Stimulated activated CD4-positive, alpha-beta T cell treated with anti-CD3 and anti-CD28 coated beads, Interleukin-2, amount 100 ng/mL, for 48 hours (primary cell): ENCODE measurements at places on chromosomes 1 and 21.
A peak's percentile ranks its signal among the peaks of the same experiment; 100 is the strongest.

DNA sequence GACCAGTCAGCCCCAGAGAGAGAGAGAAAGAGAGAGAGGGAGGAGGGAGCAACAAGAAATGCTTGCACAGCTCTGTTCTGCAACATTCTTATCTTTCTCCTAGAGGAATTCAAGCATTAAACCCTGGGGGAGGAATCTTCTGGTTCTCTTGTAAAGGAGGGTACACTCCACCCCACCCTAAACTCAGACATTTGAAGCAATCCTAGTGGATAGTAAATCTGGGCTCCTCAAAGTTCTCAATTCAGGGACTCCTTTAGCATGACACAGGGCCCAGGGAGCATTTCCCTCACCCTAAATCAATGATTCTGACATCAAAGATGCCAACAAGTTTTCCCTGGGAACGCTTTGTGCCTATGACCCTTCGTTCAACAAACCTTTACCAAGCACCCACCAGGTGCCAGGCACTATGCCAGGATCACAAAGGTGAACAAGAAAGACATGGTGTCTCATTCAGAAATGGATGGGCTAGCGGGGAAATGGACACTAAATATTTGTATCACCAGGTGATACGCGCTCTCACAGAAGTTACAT lies 11.9 kb upstream of the CAPN2 start:
- DNase-seq, result no peak

DNA sequence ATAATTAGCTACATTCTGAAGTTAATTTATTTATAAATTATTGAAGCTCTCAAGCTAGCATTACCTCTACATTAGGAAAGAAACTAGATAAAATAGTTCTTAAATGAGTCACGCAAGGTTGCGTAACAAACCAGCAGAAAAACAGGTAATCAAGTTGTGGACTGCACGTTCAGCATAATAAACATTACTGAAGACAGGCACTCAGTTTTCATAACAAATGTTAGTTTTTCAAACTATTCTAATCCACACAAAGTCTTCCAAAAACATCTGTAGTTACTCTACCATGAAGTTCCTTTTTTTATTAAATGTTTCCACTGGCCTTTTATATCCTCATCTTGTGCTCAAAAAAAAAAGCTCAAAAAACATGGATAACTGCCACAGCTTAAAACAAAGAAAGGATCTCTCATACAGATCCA lies 1.3 kb downstream of the TOR1AIP2 start:
- DNase-seq, result no peak

- no peak for DNase-seq
Observed at GRCh38 chr1:116682641-116683221, 15.2 kb upstream of the IGSF3 start.

DNA sequence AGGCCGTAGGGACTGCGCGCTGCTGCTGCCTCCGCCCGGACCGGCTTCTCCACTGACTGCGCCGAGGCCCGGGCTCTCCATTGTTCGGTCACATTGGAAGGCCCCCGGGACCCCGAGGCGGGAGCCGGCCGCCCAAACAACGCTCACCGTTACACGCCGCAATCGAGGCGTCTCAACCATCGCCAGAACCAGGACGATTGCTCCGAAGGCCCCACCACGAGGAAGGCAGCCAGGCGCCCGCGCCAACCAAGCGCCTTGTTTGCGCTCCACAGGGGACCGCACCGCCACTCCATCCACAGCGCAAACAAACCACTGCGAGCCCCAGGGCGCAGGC lies 595 bp downstream of the GLUL start:
- no peak for DNase-seq

DNA sequence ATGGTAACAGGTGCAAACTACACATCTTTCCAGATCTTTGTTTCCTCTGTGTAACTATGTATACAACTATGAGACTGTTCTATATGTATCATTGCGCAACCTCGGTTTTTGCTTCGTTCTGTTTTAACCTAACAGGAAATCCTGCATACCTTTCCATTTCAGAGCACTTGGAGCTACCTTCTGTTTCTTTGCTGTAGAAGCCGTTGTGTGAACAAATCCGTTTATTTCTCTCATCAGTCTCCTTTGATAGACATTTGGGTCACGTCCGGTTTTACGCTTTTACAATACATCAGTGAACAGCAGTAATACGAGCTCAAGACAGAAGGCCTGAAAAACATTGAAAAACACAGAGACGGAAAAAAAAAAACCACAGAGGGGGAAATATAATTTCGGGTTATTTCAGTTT lies 10.5 kb downstream of the ATP5IF1 start:
- no peak for DNase-seq

GRCh38 chr1:29655145-29655544 lies 418.8 kb downstream of the PTPRU start:
- no peak for DNase-seq

GRCh38 chr1:74504125-74504932 lies 8.1 kb downstream of the LRRC53 start:
- DNase-seq, result peak; percentile 18

DNA sequence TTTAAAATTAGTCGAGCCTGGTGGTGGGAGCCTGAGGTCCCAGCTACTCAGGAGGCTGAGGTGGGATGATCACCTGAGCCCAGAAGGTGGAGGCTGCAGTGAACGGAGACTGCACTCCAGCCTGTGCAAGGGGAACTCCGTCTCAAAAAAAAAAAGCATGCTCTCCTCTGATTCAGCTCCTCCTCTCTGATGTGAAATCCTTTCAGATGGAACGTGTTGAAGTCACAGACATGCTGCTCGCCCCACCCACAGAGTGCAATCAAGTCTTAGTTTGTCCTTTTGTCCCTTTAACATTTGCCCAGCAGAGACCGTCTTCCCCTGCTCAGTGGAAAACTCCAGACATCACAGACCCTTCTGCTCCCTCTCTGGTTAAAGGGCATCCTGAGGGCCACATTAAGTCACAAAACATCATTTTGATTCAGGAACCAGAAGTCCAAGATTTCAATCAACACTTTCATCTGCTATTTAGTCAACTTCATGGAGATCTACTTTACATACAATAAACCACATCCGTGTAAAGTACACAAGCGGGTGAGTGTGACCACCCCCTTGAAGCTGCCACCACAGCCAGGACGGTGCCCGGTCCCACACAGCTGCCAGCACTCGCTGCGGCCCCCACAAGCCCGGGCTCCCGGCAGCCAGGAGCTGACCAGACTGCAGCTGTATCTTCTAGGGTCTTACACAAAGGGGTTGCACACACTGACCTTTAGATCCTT lies 18.9 kb upstream of the RNF223 start:
- DNase-seq, result no peak

DNA sequence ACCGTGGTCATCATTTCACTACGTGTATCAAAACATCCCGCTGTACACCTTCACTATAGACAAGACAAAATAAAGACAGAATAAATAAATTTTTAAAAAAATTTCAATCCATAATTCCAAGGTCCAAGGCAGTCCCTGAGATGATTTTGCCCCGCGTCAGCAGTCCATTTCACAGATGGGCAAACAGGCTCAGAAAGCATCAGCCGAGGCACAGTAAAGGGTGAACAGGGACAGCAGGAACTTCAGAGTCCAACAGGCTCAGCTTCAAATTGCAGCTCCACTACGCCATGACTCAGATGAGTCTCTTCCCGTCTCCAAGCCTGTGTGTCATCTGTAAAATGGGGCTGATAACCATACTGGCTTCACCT lies 15.0 kb downstream of the MATN1 start:
- no peak for DNase-seq

GRCh38 chr1:8722366-8722765 lies 95.1 kb downstream of the RERE start:
- no peak for DNase-seq

- DNase-seq, result no peak
Observed at GRCh38 chr1:224767031-224767430, 150.9 kb downstream of the CNIH3 start.

DNA sequence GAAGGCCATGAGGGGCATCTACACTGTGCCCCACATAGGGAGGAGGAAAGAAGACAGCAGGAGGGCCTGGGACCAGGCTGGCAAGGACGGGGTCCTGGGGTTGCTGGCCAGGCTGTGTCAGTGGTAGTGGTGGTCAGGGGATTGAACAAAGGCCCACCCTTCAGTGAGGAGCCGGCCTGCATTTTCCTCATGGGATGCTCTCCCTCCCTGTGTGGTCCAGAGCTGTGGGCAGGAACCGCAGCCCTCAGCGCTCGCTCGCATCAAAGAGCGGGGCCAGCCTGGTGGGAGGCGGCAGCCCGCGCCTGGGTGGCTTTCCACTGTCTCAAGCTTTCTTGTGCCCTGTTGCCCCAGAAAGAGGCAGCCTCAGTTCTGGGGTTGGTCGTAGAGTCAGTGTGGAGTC lies 24.8 kb downstream of the LHX4 start:
- DNase-seq, result no peak

DNA sequence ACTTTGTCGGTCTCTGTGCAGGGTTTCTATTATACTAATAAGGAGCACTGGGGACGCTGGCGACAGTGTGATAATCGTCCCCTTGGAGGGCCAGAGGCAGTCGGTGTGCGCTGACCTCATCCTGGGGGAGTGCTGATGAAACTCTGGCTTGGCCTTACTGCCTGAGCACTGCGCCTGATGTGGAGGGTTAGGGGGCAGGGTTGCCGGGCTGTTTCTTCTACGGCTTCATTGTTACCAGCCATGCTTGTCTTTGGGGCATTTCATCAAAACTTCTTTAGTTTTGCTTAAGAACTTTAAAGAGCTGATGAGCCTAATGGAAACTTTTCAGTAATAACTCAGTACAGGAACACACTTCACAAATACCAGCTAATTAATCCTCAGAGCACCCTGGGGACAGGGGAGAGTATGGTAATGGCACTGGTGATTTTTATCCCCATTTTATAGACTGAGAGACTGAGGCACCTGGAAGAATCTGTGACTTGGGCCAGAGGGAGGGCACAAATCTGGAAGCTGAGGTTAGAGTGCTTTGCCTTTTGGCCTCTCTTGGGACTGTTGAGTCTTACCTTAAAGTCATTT lies 81.8 kb downstream of the PEX14 start:
- DNase-seq, result no peak

GRCh38 chr21:16307256-16307655 lies 577.5 kb downstream of the USP25 start:
- DNase-seq, result no peak

GRCh38 chr1:44855742-44856141 lies 12.7 kb upstream of the PTCH2 start:
- no peak for DNase-seq

GRCh38 chr1:11044086-11044848 lies 2.8 kb downstream of the MASP2 start:
- DNase-seq, result no peak
